Posterior vena cava (tissue), 2 donors: ENCODE measurements at places on chromosomes 5 and 9.

GRCh38 chr9:108654566-108654965, 201.2 kb downstream of the ACTL7B start:
- no peak for DNase-seq

DNA sequence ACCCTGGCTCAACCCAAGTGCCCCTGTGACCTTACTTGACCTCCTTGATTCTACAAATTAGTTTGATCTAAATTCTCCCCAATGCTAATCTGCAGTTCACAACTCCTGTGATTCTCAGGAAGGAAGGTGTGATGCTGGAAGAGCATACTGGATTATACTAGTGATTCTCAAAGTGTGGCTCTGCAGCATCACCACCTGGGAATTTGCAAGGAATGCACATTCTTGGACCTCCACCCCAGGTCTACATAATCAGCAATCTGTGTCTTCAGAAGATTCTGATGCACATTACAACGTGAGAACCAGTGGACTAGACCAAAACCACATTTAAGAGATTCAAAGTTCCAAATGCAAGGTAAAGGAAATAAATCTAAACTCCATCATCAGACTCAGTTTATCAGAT, 198.6 kb downstream of the AGTPBP1 start:
- DNase-seq = no peak

- DNase-seq = peak; percentile 91
Measured at GRCh38 chr9:97518909-97519307, 17.4 kb downstream of the TMOD1 start.

DNA sequence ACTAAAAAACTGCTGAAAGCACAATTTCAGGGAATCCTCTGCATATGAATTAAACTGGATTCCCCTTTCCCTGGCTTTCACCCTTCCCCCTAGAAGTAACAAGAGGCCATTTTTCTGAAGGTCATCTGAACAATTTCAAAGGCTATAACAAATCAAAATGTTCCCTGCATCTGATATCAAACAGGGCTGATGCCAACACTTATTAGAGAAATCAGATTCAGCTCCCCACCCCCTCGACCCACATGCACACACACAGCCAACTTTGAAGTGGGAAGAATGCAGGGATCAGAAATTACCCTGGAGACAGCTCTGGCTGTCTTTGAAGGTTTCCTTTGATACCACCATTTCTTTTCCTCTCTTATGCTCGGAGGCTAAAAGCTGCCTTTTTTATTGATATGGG, 149.0 kb upstream of the RAPGEF1 start:
- no peak for DNase-seq

GRCh38 chr5:51651889-51652288, 268.6 kb downstream of the ISL1 start:
- no peak for DNase-seq

- DNase-seq = no peak
Measured at GRCh38 chr5:143569213-143569701, 165.8 kb upstream of the NR3C1 start.

GRCh38 chr5:176851871-176852658, 41.7 kb downstream of the UNC5A start:
- no peak for DNase-seq

DNA sequence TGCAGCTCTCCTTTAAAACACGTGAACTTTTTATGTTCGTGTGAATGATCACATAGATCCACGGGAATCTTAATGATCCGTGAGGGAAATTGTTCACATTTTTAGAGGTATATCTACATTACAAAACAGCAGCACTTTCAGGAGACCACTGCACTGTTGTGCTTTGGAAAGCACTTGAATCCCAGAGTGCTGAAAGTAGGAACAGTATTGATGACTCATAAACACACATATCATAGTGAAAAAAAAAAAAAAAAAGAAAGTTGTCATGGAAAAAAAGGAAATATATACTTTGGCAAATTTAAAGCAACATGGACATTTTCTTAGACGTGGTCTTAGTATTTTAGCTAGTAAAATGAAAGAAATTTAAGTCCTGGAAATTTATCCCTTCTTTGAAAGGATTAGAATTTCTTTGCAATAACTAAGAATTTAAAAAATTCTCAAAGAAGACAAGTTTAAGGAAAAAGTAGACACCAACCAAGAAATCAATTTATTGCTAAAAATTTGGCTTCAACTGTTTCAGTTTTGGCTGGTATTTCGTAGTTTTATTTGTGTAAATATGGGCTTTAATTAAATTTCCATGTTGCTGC, 55.4 kb downstream of the ADGRV1 start:
- DNase-seq = no peak

DNA sequence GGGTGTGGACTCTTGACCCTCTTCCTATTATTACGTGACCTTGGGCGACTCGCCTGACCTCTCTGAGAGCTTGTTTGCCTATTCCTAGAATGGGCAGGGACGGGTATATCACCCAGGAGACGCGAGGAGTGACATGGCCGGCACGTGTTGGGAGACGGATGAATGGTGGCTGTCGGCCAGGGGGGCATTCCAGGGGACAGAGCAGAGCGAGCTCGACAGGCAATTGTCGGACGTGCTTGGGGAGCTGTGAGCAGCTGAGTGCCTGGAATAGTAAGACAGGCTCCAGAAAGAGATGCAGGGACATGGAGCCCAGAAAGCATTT, 29.3 kb upstream of the UNC5A start:
- peak; percentile 76 for DNase-seq

- no peak for DNase-seq
Measured at GRCh38 chr5:52709167-52709925, 78.4 kb upstream of the ITGA1 start.

GRCh38 chr9:104572612-104573011, 3.6 kb downstream of the OR13C8 start:
- DNase-seq = no peak

- no peak for DNase-seq
Measured at GRCh38 chr5:120538644-120539043, 74.5 kb downstream of the PRR16 start.

GRCh38 chr5:151155775-151156506, 1.6 kb downstream of the ANXA6 start:
- DNase-seq = no peak

GRCh38 chr5:164336276-164336675, 830.9 kb downstream of the MAT2B start:
- DNase-seq = no peak

- no peak for DNase-seq
Measured at GRCh38 chr5:60340965-60341471, 358.9 kb downstream of the DEPDC1B start.

GRCh38 chr5:78288246-78288645, 6.3 kb downstream of the AP3B1 start:
- DNase-seq = no peak

DNA sequence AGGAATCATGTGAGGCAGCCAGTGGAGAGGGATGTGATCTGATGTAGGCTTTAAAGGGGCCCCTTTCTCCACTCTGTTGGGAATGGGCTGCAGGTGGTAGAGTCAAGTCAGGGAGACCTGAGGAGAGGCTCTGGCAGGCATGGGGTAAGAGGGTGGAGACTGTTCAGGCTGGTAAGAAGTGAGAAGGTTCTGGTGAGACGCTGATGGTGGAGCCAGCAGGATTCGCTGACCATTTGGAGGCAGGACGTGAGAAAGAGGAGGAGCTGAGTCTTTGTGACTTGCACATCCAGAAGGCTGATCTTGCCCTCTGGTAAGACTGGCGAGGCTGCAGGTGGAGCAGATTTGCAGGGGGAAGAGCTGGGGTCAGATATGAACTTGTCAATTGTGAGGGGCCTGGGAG, 248.0 kb downstream of the NSG2 start:
- DNase-seq = no peak

GRCh38 chr5:128579093-128579492, 41.0 kb upstream of the FBN2 start:
- no peak for DNase-seq

GRCh38 chr5:9721161-9721560, 91.0 kb upstream of the TAS2R1 start:
- DNase-seq = no peak

- DNase-seq = no peak
Measured at GRCh38 chr9:110752766-110753165, 84.2 kb downstream of the MUSK start.

- no peak for DNase-seq
Measured at GRCh38 chr9:6219981-6220380, 4.4 kb downstream of the IL33 start.

DNA sequence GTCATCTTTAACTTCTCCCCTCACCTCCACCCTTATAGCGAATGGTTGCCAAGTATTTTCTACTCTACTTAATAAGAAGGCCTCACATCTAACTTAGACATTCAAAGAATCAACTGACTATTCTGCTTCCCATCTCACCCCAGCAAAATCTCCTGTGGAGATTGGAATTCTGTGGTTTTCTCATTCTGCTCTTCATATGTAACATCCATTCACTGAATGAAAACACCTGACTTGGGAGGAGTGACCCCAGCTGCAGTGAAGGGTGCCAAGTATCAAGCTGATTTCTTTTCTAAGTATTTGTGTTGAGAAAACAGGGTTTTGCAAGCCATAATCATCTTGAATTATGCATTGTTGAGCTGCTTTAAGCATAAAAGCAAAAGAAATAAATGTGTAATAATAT, 42.5 kb upstream of the TAF1L start:
- DNase-seq = no peak

- DNase-seq = no peak
Measured at GRCh38 chr5:138819081-138819480, 56.1 kb downstream of the LRRTM2 start.

- DNase-seq = no peak
Measured at GRCh38 chr5:35926389-35927051, 11.9 kb downstream of the CAPSL start.

- no peak for DNase-seq
Measured at GRCh38 chr5:53039855-53040254, 50.7 kb downstream of the ITGA2 start.

GRCh38 chr5:87390075-87390474, 22.7 kb downstream of the CCNH start:
- no peak for DNase-seq

- no peak for DNase-seq
Measured at GRCh38 chr9:35736201-35736633, 3.8 kb downstream of the CREB3 start.

DNA sequence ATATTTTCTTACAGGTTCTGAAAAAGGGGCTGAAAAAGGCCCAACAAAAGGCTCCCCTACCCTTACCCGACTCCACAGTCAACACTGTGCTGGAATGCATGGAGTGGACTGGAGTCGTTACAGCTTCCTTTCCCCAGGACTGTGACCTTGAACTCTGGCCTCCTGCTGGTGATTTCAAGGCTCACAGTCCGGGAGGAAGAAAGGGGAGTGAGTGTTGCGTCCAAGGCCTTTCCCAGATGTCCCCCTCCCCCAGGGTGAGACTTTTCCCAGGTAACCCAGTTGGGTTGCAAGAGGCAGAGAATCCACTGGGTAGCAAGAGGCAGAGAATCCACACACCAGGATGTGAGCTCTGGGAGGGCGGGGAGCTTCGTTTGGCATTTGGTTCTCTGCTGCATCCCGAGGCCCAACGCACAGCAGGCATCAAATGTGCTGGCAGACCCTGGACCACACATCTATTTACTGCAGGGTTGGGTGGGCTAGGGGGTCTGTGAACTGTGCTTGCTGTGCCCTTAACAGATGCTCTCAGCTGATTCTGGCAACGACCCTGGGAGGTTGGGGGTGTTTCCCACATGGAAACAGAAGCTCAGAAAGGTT, 37.5 kb downstream of the FABP6 start:
- DNase-seq = no peak

- peak; percentile 89 for DNase-seq
Measured at GRCh38 chr9:127187231-127187956, 65.0 kb upstream of the ANGPTL2 start.

- DNase-seq = no peak
Measured at GRCh38 chr9:87227456-87227855, 270.2 kb upstream of the DAPK1 start.

GRCh38 chr9:127707766-127708165, 978 bp downstream of the CFAP157 start:
- DNase-seq = peak; percentile 74

DNA sequence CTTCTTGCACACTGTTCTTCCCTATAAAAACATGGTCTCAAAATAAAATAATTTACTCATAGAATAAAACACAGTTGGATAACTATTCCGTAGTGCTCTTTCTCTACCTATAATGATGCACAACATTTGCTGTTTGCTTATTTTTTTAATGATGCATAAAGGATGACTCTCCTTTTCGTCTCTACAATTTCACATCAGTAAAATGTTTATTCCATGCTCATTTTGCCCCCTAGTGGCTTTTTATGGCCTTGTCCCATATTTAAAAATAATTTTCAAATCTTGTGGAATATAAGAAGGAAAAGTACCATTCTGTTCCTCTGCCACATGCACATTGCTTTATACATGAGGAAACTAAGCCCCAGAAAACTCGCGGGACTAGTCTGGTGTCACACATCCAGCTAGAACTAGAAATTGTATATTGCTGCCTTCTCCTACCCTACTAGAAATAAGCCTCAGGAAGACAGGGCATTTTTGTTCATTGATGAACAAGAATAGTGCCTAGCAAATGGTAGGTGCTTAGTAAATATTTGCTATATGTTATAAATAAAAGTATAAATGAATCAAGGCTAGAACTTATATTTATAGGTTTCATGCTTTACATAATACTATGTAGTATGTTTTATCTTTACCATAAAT, 12.7 kb downstream of the KCTD16 start:
- DNase-seq = no peak

DNA sequence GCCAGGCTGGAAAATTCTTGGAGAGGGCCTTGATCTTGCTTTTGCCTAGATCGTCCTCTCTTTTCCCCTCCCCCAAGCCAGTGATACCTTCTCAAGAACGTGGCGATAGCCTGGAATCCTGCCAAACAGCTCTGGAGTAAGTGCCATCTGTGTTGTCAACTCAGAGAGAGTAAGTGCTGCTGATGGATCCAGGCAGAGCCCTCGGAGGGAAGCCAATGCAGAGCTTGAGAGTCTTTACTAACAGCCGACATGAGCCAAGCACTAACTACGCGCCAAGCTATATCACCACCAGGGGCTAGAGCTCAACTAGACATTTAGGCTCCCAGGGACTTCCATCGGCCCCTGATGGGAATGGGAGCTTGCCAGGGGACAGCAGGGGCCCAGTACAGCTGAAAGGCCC, 17.6 kb downstream of the RAPGEF1 start:
- no peak for DNase-seq

DNA sequence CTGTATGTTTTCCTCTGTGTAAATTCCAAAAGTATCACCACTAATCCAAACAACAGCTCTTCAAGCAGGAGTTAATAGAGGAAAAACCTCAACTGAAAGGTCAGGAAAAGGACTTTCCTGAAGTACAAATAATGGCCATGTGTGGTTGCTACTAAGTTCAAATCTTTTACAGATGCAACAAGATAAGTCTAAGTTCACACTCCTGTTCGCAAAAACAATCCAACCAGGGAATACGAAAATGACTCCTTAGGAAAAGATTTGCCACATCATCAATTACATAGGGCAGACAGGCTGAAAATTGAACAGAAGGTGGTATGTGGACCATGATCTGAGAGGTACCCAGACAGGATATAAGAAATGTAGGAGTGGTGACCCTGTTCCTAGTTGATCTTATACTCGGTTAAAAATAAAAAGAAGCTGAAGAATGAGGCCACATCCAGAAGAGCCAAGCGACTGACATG, 210.2 kb downstream of the TSSK1B start:
- DNase-seq = no peak

DNA sequence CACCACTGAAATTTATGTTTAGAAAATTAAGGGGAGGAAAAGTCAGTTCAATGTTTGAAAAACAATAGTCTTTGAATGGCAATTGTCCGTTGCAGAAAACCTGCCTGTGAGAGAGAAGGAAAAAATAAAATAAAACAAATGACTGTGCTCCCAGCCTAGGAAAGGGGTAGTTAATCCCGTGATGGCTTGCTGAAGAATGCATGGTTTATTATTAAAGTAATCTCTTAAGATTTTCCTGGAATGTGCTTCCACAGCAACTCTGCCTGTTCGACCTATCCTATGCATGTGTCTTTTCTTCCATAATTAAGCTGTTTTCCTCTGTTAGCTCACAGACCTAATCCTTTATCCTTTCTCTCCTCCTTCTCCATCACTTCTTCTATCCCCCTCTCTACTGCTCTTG, 2.4 kb upstream of the DAB2 start:
- no peak for DNase-seq
